ENCODE measurements at places on chromosomes 1 and 21.

DNA sequence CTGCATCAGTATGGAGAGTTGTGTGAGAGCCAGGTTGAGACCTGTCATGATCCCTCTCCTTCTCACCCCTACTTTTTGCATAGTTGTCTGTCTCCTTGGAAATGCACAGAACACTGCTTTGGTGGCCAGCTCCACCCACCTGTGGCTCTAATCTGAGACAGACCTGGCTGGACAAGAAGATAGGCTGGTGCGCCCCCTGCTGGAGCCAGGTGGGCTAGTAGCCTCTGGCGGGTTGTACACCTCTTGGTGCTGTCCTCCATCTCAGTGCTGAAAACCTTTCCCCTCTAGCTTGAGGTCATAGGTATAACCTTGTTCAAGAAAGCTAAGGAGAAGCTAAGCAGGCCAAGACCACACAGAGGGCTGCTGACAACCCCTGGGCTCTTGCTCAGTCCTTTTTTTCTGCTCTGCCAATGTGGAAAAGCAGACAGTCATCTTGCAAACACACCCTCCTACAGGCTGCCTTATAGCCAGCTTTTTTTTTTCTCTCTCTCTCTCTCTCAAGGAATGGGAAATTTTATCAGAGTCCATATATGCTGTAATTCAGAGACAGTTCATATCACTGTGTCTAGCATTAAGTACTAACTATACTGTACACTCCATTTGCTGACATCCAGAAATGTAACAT is 58.8 kb upstream of the SPATA6 start:
- no peak for DNase-seq

- DNase-seq, result no peak
Measured at GRCh38 chr1:56788588-56788987, 30.6 kb downstream of the FYB2 start.

GRCh38 chr1:45820788-45821187 is 17.4 kb downstream of the MAST2 start:
- no peak for DNase-seq

DNA sequence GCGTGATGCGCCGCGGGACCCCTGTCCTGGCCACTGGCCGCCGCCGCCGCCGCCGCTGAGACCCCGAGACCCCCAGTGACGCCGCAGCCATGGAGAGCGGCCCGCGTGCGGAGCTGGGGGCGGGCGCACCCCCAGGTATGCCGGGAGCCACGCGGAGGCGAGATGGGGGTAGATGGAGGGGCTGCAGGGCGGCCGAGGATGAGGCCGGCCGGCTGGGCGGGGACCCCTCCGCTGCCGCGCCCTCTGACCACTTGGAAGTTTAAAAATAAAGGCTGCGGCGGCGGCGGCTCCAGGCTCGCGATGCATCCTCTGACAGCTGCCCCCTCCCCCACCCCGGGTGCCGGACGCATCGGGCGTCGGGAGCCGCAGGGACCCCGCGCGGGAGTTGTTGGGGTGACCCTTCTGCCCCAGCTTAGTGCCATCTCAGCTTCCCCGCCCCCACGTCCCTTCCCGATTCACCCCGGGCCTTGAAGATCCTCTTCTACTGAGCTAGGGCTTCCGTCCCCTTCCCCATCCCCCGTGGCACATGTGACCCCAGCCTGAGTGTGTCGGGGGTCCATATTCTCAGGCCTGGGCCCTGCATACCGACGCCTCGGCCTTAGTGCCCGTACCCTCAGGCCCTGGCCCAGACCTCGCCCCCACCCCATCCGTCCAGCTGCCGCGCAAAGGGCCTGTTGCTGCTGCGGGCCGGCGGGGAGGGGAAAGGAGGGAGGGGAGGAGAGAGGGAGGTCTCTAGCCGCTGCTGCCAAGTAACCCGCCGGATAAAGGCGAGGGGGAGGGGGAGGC is 562 bp downstream of the MAP7D1 start:
- DNase-seq, result peak; percentile 43

GRCh38 chr1:210736713-210737112 is 397.2 kb downstream of the KCNH1 start:
- DNase-seq, result no peak

DNA sequence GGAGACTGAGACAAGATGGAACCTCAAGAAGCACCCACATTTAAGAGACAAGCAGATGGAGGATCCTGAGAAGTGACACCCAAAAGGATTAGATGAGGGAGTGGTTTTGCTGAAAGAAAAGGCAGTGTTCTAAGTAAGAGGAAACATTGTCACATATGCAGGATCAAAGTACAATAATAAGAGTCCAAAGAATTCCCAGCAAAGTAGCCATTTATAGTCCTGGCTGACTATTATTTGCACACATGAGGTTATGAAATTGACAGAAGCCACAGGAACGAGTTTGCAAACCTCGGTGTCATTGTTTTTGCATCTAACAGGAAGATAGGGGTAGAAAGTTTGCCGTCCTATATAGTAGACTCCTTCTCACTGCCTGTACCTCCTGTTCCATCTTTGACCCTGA is 41.3 kb downstream of the CHRM3 start:
- no peak for DNase-seq

DNA sequence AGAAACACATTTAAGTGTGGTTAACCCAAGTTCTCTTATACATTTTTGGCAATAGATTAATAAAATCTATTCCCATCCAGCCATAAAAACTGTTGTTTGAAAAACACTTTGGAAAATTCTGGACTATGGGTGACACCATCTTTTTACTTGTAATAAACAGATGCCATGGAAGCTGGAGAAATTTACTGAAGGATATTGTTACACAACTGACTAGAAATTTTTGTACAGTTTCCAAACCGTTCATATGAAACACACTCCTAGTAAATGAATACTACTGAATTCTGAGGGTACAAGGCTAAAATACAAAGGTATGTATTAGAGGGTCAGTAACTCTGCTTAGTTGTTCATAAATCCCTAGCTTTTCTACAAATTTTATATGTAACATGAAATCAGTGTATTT is 48.7 kb downstream of the TRIM33 start:
- DNase-seq, result no peak

DNA sequence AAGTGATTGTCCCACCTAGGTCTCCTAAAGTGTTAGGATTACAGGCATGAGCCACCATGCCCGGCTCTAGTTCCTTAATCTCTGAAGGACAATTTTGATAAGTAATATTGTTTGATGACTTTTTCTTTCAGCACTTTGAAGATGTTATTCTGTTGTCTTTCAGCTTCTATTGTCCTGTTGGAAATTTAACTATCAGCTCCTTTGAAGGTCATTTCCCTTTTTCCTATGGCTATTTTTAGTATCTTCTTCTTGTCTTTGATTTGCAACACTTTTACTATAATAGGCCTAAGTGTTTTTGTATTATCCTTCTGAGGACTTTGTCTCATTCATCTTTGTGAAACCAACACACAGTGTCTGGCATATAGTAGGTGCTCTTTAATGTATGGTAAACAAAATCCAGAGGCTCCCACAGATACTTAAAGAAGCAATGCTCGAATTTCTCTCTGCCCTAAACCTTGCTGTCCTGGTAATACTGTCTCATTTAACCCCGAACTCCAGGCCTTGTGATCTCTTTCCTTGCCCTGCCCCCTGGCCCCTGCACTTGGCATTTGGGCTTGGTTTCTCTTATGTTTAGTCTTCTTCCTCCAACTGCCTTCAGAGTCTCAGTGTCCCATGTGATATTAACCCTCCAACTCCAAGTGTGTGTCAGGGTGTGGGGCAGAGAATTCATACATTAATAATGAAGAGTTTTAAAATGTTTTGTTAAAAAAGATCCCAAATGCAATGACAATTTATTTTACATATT is 19.0 kb upstream of the AGO1 start:
- DNase-seq, result no peak

DNA sequence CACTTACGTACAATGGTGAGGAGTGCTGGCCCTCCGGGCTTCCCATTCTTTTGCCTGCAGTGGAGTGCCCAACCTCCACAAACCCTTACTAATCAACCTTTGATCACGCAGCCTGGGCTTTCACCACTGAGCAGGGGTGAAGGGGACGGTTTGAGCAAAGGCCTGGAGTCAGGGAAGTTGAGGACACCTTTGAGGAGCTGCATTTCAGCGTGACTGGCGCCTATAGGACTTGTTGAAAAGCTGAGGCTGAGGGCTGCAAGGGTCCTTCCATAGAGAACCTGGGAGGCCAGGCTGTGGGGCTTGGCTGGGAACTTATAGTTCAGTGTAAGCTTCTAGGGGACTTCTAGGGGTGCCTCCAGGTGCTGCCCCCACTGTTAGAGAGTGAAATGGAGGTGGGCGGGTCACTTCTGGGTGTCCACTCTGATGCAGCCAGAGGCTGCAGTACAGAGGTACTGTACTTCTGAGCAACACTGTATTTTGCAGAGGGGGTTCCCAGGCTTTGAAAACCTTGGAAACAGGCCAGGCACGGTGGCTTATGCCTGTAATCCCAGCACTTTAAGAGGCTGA is 9.8 kb downstream of the SYTL1 start:
- no peak for DNase-seq

GRCh38 chr1:236688705-236689104 is 2.4 kb downstream of the ACTN2 start:
- DNase-seq, result no peak

- DNase-seq, result no peak
Measured at GRCh38 chr1:184387069-184387475, 243 bp downstream of the C1orf21 start.

All from stimulated activated CD4-positive, alpha-beta T cell treated with anti-CD3 and anti-CD28 coated beads, Interleukin-15, amount 100 ng/mL, for 1 hour (primary cell).